DMS153 (cell line): ENCODE measurements at places on chromosomes 5 and 9.

- DNase-seq, result no peak
Measured at GRCh38 chr9:3648722-3649246, 123.0 kb upstream of the RFX3 start.

DNA sequence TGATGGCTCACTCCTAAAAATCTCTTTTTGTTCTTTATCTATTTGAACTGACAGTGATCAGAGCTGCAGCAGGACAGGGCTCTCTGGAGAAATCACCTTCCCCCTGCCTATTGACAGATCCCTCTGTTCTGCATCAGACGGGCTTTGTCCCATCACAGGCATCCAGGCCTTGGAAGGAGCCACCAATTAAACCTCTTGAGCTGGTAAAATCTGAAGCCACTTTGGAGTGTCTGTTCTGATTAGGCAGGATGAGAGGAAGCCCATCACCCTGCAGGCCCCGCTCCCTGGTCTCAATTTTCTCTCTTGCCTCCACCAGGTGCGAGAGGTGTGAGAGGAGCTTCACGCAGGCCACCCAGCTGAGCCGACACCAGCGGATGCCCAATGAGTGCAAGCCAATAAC, 97.7 kb downstream of the PRDM6 start:
- no peak for DNase-seq

- no peak for DNase-seq
Measured at GRCh38 chr9:137326445-137327065, 24.5 kb upstream of the NRARP start.

DNA sequence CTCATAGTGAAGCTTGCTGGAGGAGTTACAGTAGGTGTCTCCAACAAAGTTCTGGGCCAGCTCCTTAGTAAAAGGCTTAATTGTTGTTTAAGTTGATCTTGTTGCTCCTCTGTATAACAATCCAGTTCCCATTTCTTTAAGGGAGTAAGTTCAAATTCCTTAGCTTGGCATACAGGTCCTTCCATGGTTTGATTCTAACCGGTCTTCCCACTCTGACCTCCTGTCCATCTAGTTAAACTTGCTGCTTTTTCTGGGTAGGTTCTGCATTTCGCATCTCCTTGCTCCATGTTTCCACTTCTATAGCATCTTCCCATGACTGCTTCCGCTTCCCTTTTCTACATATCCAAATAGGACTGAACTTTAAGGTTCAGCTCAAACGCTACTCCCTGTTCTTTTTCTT, 95.5 kb downstream of the ARHGAP26 start:
- DNase-seq, result no peak

DNA sequence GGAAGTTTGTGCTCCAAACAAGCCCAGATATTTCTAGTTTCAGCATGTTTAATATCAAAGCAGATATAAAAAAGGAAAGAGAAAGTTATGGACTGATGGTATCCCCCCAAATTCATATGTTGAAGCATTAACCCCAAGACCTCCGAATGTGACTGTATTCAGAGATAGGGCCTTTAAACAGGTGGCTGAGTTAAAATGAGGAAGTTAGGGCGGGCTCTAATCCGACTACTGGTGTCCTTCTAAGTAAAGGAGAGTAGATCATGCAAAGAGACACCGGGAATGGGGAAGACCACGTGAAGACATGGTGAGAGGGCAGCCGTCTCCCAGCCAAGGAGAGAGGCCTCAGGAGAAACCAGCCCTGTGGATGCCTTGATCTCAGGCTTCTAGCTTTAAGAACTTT, 324.1 kb upstream of the KIF2A start:
- no peak for DNase-seq

DNA sequence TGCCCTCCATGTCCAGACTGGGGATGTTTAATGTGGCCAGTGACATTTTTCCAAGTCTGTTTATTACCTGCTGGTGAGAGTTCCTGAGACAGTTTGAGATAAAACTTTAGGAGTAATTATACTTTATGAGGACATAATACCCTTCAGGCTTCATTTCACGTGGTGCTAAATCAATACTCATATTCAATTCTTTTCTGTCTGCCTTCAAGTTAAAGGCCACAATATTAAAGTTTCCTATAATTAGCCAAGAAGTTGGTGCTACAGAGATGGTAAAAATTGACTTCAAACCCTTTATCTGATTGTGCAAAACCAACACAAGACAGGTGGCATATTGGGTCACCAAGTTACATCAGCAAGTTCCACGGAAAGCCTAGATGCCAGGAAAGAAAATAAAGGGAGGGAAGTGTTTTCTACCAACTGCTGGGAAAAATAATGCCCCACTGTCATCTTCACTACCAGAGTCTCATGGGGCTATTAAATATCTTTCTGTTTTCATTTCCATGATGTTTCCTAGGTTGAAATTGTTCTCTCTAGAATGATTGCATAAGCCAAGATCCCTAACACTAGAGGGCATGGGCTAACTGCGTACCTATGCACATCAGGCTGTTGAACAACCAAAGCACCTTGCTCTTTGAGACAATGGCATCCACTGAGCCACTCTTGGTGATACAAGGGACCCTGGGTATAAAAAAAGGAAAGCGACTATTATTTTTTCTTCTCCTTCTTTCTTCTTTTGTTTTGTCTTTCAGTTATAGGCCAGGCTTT, 68.7 kb downstream of the INSYN2B start:
- no peak for DNase-seq
